HTR-8/SVneo (cell line): ENCODE measurements at places on chromosomes 2 and 18.

- no peak for DNase-seq
Observed at GRCh38 chr18:55781481-55781957, 193.5 kb upstream of the TCF4 start.

DNA sequence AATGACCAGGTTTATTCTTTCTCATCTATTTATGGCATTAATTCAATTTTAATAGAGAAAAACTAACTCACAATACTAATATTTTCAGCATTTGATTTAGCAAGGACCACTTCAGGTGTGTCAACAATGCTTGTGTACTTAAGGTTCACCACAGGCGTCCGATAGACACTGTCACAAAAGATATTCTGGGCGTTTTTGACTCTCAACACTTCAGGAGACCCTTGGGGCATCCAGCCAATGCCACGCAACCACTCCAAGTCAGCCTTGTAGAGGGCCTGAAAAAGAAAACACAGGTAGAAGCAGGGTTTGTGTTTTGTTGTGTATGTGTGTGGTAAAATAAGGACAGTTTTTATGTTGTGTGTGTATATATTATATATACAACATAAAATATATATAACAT, 158.2 kb downstream of the NEB start:
- DNase-seq: no peak

- DNase-seq: peak; percentile 53
Observed at GRCh38 chr18:657311-658000, at the start of gene TYMS. TSS of gene TYMS (plus strand) at chr18:657653. CDS start at chr18:657743, 90 bp downstream.

DNA sequence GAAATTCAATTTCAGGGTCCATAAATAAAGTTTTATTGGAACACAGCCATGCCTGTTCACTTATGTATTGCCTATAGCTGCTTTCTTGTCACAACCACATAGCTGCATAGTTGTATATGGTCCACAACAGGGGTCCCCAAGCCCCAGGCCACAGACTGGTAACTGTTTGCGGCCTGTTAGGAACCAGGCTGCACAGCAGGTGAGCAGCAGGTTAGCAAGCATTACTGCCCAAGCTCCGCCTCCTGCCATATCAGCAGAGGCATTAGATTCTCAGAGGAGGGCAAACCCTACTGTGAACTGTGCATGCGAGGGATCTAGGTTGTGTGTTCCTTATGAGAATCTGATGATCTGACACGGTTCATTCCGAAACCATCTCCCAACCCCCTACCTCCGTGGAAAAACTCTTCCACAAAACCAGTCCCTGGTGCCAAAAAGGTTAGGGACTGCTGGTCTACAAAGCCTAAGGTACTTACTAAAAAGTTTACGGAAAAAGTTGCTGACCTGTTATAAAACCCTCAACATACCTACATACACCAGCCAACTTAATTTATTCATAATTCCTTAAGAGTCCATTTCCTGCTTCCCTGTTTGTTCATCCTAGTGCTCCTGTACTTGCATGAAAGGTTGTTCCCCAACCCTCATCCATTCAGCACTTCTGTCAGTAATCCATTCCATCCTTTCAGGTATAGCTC, 40.1 kb downstream of the NDUFAF7 start:
- DNase-seq: no peak

DNA sequence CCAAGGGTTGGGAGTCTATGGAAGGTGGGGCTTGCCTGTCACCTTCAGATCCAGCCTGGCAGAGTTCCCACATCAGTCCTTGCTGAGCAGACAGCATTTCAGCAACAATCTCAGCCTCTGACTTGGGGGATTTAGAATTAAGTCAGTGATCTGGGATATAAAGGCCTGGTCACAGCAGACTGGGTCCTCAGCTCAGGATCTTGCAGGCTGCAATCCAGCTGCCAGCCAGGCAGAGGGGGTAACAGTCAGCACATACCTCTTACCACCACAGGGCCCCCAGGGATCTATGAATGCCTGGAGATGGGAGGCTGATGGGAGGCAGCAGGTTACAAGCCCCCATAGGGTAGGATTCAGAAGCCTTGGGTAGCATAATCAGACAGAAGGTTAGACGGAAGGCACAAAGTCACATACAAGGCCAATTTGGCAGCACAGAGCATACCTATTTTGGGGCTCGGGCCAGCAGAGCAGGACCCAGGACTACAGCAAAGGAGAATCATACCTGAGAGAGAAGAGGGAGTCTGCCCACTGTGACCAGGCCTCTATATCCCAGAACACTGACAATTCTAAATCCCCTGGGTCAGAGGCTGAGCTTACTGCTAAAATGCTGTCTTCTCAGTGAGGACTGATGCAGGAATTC, 163.5 kb downstream of the MTCL1 start:
- no peak for DNase-seq

- no peak for DNase-seq
Observed at GRCh38 chr18:55109818-55110414, 150.7 kb upstream of the CCDC68 start.

- DNase-seq: no peak
Observed at GRCh38 chr2:32222966-32223365, 41.7 kb downstream of the NLRC4 start.

GRCh38 chr2:160309585-160309984, 109.5 kb upstream of the ITGB6 start:
- DNase-seq: no peak

DNA sequence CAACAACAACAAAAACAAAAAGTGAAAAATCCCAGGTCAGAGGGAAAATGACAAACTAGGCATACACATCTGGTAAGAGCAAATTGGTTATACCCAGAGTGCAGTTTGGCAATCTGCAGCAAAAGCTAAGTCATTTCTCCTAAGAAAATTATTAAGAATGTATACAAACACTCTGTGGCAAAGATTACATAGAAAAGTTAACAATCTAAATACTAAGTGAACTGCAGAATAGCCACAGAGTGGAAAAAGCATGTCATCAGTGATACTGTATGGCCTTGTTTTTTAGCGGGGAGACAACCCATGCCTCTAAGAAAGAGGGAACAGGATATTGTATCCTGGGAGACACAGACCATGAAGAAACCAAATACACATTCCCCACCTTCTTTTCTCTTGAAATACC, 136.0 kb upstream of the ITGB6 start:
- no peak for DNase-seq

- no peak for DNase-seq
Observed at GRCh38 chr2:36615222-36615621, 17.3 kb upstream of the FEZ2 start.

DNA sequence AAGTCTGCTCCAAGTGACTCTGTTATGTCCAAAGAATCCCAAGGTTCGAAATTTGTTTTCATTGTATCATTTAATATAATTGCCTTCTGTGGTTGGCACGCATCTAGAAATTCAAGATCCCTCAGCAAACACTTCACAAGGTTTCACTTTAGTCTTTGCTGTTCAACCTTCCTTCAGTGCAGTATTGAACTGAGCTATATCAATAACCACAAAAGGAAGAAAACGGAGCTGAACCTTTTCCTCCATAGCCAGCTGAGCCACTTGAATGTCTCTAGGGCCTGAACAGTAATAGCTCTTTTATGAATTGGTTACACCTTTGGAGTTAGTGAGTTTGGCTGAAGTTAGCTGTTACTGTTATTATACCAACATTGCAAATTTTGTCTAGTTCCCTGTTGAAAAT, 357.7 kb upstream of the HNRNPA3 start:
- DNase-seq: no peak

DNA sequence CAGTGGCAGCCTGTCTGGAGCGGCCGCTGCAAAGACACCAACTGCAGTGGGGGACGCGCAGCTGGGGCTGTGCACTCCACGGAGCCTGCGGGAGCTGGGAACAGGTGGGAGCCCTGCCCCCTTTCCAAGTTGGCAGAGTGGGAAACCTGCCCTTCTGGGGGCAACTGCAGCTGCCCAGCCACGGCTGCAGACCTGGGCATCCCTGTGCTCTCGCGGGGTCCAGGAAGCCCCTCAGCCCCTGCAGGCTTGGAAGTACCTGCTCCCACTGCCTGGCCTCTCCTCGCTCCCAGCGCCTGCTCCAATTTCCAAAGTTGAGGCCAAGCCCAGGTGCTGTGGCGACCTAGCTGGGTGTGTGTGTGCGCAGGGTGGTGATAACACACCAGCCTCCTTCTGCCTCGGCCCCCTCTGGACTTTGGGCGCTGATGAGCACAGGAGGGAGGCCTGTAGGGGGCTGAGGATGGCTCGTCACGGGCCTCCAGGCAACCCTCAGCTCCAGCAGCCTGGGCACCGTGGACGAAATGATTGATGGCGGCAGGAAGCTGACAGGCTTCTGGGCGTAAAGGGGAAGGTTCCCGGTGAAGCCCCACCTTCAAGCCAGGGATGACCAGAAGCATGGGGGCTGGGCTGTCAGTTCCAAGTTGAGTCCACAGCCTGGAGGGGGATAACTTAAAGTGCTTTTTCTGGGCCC, 76.9 kb downstream of the PTPN4 start:
- DNase-seq: no peak

- no peak for DNase-seq
Observed at GRCh38 chr18:23337599-23338444, 115.3 kb upstream of the RIOK3 start.

GRCh38 chr2:128734521-128735295, 416.0 kb upstream of the HS6ST1 start:
- DNase-seq: peak; percentile 49

GRCh38 chr2:9336576-9337314, 86.6 kb downstream of the ITGB1BP1 start:
- DNase-seq: peak; percentile 57

DNA sequence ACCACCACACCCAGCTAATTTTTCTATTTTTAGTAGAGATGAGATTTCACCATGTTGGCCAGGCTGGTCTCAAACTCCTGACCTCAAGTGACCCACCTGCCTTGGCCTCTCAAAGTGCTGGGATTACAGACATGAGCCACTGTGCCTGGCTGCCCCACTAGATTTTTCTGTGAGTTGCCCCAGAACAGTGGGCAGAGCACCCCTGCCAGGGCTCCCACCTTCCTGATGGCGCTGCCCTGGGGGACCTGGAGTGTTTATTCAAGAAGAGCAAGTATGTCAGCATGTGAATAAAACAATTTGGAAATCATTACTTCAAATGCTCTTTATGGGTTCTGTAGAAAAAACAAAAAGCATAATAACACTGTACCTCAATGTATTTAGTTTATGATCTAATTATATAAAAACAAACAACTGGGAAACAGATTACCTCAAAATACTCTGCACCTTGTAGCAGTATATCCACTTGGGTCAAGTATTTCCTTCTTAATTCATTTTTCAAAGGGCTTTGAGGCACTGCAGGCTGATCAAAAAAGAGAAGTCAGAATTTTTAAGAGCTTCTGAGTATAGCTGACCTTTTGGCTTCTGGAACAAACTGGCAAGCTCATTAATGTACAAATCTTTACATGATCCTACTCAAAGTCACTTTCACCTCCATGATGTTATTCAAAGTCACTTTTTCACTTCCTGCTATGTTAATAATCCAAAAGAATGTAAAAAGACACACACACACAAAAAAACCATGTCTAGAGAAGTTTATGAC, 8.9 kb downstream of the HJURP start:
- no peak for DNase-seq

GRCh38 chr2:20608666-20609348, 42.1 kb downstream of the HS1BP3 start:
- no peak for DNase-seq

DNA sequence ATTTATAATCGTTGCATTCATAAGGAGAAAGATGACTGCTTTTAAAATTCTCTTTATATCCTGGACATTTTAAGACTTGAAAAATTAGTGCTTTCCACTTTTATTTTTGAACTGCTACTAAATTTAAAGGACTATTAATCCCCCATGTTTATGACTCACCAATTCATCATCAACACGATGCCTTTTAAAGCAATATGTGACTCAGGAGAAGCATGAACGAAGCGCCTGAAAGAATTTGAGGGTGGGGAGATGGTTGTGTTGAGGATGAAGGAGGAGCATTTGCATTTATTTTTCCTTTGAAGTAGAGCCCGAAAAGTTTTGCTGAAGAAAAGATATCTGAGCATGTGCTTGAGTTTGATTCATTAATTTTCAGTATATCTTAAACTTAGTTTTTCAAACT, 192.2 kb upstream of the LRRTM1 start:
- peak; percentile 18 for DNase-seq

GRCh38 chr2:12712881-12713280, 3.9 kb upstream of the TRIB2 start:
- DNase-seq: no peak

GRCh38 chr2:46297546-46298271, 502 bp downstream of the EPAS1 start:
- DNase-seq: no peak

- DNase-seq: no peak
Observed at GRCh38 chr18:58080451-58080850, 36.4 kb downstream of the NEDD4L start.

GRCh38 chr2:164661349-164661748, 40.1 kb upstream of the GRB14 start:
- peak; percentile 8 for DNase-seq

DNA sequence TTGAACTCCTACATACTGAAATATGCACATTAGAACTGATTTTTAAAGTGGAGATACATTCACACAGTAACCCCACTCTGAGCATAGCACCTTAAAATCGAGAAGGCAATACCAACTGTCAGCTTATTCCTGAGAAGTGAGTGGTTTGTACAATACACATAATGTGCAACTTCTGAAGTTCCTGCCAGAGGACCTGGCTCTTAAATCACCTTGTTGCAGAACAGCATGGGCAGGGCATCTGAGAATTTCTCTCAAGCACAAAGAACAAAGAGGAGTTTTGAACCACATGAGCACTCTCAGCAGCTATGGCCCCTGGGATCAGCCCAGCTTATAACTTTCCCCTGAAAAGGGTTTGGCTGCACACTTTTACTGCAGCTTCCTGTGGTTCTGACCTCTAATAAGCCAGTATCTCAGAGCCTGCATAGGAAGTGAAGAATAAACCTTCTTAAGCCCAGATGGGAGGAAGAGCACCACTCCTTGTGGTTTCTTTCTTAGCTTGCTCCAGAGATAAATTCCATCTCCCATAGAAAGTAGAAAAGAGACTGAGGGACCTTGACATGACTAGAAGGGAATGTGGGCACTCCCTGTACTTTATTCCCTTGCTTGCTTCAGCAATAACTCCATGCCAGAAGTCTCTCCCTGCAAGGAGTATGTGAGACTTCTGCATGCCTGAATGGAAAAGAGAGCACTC, 862.3 kb downstream of the SUCLG1 start:
- DNase-seq: no peak

DNA sequence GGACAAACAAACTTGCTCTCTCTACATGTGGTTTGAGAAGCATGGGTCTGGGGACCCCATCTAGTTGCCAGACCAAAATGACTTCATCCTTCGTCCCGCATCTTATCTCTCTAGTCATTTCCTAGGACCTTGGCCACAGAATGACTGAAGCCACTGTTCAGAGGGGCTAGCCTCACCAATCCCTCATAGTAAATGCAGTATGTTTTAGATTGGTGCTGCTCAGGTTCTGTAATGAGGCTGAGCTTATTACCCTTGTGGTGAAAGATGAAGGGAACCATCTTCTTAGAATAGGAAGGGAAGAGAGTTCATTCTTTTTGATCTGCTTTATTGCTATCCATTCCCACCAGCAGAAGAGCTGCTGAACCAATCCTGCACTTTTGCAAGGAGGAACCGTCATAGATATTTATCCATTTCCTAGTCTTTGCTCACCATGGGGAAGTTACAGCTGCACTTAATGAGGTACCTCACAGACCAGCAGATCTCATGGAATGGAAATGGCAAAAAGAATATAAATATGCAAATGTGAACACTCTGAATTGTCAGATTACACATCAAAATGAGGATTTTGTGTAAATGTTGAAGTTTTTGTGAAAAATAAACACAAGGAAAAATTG, 436.7 kb downstream of the LPIN1 start:
- no peak for DNase-seq

GRCh38 chr18:56214706-56215105, 423.7 kb downstream of the TXNL1 start:
- no peak for DNase-seq
